Pancreas (tissue), 10 donors: ENCODE measurements at places on chromosomes 16 and 17. TPM values are rescaled to one million over a fixed set of nuclear protein-coding genes. Genes with fewer than 3 reads are reported as not detected.

DNA sequence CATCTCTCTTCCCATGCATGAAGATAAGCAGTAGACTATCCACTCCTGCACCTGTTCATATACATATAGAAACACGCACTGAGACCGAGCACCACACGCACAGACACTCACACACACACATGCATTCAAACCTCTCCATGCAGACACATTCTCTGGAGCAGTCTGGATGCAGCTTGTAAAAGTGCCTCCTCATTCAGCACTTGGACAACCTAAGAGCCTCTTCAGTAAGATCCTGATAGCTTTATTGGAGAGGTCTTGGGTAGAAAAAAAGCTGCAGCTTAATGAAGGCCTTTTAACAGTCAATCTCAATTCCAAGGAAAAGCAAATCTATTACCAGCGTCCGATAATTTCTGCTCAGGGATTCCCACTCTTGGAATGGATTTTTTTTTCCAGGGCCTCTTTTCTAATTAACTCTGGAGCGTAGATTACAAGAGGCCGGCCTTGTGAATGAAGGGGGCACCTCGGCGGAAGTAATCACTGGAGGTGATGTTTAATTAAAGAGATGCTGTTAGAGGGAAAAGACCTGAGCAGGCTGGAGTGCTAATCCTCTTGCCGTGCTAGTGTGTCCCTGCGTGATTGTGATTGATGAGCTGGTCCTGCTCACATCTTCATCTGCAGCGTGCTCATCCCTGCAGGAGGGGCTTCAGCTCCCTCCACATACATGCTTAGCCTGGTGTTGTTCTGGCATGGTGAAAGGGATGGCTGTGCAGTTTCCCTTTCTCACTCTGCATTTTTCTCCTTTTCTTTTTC, 155.1 kb downstream of the RBFOX1 start:
- no peaks in the 10 kb centered on the region for H3K4me1 ChIP-seq
- no peaks in the 10 kb centered on the region for H3K36me3 ChIP-seq
- H3K27me3 ChIP-seq, result no peaks in the 10 kb centered on the region
- H3K27ac ChIP-seq, result no peak overlapping the region
- H3K4me3 ChIP-seq, result no peak overlapping the region

- peaks cover 15% of the 10 kb centered on the region for H3K4me1 ChIP-seq
- no peaks in the 10 kb centered on the region for H3K27me3 ChIP-seq
- DNase-seq, result no peak
- H3K4me3 ChIP-seq, result no peak overlapping the region
- H3K36me3 ChIP-seq, result no peaks in the 10 kb centered on the region
- no peak overlapping the region for H3K27ac ChIP-seq
Observed at GRCh38 chr17:59643159-59644140, 23.8 kb downstream of the CLTC start.

GRCh38 chr16:56190048-56190676, 1.1 kb upstream of the GNAO1 start:
- no peaks in the 10 kb centered on the region for H3K36me3 ChIP-seq
- DNase-seq, result no peak
- peaks cover 8% of the 10 kb centered on the region for H3K27me3 ChIP-seq
- no peaks in the 10 kb centered on the region for H3K4me1 ChIP-seq
- no peak overlapping the region for H3K4me3 ChIP-seq

GRCh38 chr17:7969433-7969832, 33.0 kb upstream of the GUCY2D start:
- no peaks in the 10 kb centered on the region for H3K36me3 ChIP-seq
- no peaks in the 10 kb centered on the region for H3K27me3 ChIP-seq
- no peak overlapping the region for H3K4me3 ChIP-seq
- H3K27ac ChIP-seq, result no peak overlapping the region
- no peaks in the 10 kb centered on the region for H3K4me1 ChIP-seq

GRCh38 chr16:55534756-55535155, 25.9 kb downstream of the LPCAT2 start:
- H3K4me3 ChIP-seq, result no peak overlapping the region
- H3K4me1 ChIP-seq, result no peaks in the 10 kb centered on the region
- H3K27ac ChIP-seq, result no peak overlapping the region
- no peak for DNase-seq
- H3K36me3 ChIP-seq, result peaks cover 4% of the 10 kb centered on the region

GRCh38 chr17:66214884-66215528, 14.2 kb downstream of the APOH start:
- no peaks in the 10 kb centered on the region for H3K4me1 ChIP-seq
- H3K27ac ChIP-seq, result no peak overlapping the region
- no peak for DNase-seq
- H3K36me3 ChIP-seq, result no peaks in the 10 kb centered on the region

- no peaks in the 10 kb centered on the region for H3K27me3 ChIP-seq
- H3K4me3 ChIP-seq, result no peak overlapping the region
- no peaks in the 10 kb centered on the region for H3K36me3 ChIP-seq
- no peaks in the 10 kb centered on the region for H3K4me1 ChIP-seq
- no peak overlapping the region for H3K27ac ChIP-seq
- DNase-seq, result no peak
Observed at GRCh38 chr16:57089406-57089805, 3.0 kb upstream of the CPNE2 start.

DNA sequence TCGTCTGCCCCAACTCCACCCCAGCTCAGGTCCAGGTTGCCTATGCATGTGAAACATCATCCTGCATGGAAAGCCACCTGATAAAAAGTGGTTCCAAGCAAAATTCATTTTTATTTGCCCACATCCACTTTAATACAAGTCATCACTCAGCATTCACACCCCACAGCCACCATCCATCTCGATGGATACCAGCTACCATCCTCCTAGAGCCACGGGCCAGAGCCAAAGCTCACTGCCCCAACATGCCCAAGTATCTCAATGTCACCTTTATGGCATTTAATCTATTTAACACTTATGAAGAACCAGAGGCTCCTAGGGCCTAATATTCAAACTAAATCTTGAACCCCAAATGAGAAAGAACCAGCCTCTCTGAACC, 70.5 kb downstream of the COPRS start:
- no peaks in the 10 kb centered on the region for H3K36me3 ChIP-seq
- DNase-seq, result no peak
- no peaks in the 10 kb centered on the region for H3K4me1 ChIP-seq
- H3K27ac ChIP-seq, result no peak overlapping the region

- no peak overlapping the region for H3K4me3 ChIP-seq
- H3K36me3 ChIP-seq, result no peaks in the 10 kb centered on the region
- no peak overlapping the region for H3K27ac ChIP-seq
- no peaks in the 10 kb centered on the region for H3K27me3 ChIP-seq
- DNase-seq, result no peak
Observed at GRCh38 chr16:26275021-26275590, 583.3 kb downstream of the HS3ST4 start.

DNA sequence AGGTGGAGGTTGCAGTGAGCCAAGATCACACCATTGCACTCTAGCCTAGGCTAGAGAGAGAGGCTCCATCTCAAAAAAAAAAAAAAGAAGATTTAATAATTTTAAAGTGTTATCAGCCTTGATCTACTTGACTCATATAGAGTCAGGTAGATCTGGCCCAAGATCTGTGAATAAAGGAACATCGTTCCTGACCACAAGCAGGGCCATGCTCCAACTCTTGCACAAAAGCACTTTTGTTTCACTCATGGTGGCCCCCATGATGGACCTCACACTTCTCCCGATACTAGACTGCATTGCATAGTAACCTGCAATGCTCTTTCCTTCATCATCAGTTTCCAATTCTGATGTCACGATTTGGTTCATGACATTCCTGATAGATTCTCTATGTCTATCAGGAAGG, 5.2 kb upstream of the MYH11 start:
- no peaks in the 10 kb centered on the region for H3K27me3 ChIP-seq
- no peak for DNase-seq
- H3K27ac ChIP-seq, result no peak overlapping the region
- no peak overlapping the region for H3K4me3 ChIP-seq

- no peak overlapping the region for H3K27ac ChIP-seq
- H3K27me3 ChIP-seq, result no peaks in the 10 kb centered on the region
- no peak for DNase-seq
- H3K36me3 ChIP-seq, result no peaks in the 10 kb centered on the region
- no peak overlapping the region for H3K4me3 ChIP-seq
Observed at GRCh38 chr16:89945654-89946053, 2.9 kb upstream of the DEF8 start.

GRCh38 chr16:23679274-23679985, 741 bp downstream of the PLK1 start:
- peaks cover 5% of the 10 kb centered on the region for H3K4me1 ChIP-seq
- DNase-seq, result no peak
- no peaks in the 10 kb centered on the region for H3K27me3 ChIP-seq
- H3K4me3 ChIP-seq, result no peak overlapping the region

GRCh38 chr16:75798714-75799113, 72.4 kb upstream of the CPHXL start:
- DNase-seq, result no peak
- no peak overlapping the region for H3K27ac ChIP-seq
- H3K4me1 ChIP-seq, result no peaks in the 10 kb centered on the region
- H3K27me3 ChIP-seq, result no peaks in the 10 kb centered on the region

SAMD14 gene
- total RNA-seq, result 0.16 TPM

RAB11FIP4 gene
- 27.8 TPM for total RNA-seq

C16orf92 gene
- total RNA-seq, result not detected

CCL5 gene
- total RNA-seq, result 2.5 TPM

TMEM238L gene
- total RNA-seq, result 0.13 TPM

CCDC40 gene
- 5.4 TPM for total RNA-seq
